ENCODE measurements at places on chromosomes 12 and 14. TPM values are rescaled to one million over a fixed set of nuclear protein-coding genes. Genes with fewer than 3 reads are reported as not detected.

DNA sequence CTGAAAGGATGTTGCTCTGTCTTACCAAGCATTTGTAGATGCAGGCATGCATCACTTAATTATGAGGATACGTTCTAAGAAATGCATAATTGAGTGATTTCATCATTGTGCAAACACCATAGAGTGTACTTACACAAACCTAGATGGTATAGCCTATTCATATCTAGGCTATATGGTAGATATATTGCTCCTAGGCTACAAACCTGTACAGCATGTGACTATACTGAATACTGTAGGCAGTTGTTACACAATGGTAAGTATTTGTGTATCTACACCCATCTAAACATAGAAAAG is 75.9 kb downstream of the IFT81 start:
- H3K27ac ChIP-seq: no peak overlapping the region
- H3K4me3 ChIP-seq: no peak overlapping the region
- peaks cover 47% of the 10 kb centered on the region for H3K4me1 ChIP-seq

GRCh38 chr12:67318786-67319185 is 49.6 kb downstream of the CAND1 start:
- H3K36me3 ChIP-seq: peaks cover 61% of the 10 kb centered on the region
- H3K4me3 ChIP-seq: no peak overlapping the region
- no peak for DNase-seq
- no peaks in the 10 kb centered on the region for H3K27me3 ChIP-seq
- H3K4me1 ChIP-seq: no peaks in the 10 kb centered on the region

DNA sequence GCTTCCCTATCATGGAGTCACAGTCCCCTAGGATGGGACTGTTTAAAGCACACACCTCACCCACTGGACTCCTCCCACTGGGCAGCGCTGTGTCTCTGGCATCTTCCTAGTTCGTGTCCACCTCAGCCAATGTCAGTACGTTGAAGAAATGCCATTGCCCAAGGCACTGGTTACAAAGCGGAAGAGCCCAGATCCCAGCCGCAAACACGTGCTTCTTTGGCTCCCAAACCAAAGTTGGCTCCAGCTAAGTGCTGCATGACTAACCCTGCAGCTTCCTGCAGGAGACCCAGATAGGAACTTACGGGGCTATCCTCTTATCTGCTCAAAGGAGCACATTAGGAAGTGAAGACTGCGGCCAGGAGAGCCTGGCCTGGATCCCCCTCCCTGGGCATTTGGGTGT is 9.3 kb downstream of the SYNE3 start:
- no peaks in the 10 kb centered on the region for H3K4me1 ChIP-seq
- H3K36me3 ChIP-seq: no peaks in the 10 kb centered on the region
- no peak for DNase-seq
- H3K27me3 ChIP-seq: peaks cover 6% of the 10 kb centered on the region
- H3K4me3 ChIP-seq: no peak overlapping the region

DNA sequence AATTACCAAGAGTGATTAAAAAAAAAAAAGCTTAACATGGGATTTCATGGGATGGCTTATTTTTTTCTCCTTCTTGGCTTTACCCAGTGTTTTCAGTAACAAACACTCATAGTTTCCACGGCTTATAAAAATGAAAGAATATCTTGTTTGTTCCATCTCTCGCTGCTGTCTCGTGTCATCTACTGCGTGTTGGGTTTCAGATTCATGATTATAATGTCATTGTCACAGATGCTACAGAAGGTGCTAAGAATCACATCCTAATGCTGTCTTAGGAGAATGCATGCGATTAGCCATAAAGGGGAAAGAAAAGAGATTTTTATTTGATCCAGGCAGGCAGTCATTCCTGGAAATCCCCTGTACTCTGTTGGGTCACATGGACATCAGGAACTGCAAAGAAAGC is 1267.6 kb upstream of the TMEM132C start:
- no peak overlapping the region for H3K27ac ChIP-seq
- no peaks in the 10 kb centered on the region for H3K36me3 ChIP-seq
- H3K4me3 ChIP-seq: no peak overlapping the region
- H3K4me1 ChIP-seq: peaks cover 36% of the 10 kb centered on the region
- no peak for DNase-seq

- no peaks in the 10 kb centered on the region for H3K36me3 ChIP-seq
- no peak for DNase-seq
- no peaks in the 10 kb centered on the region for H3K4me1 ChIP-seq
- no peak overlapping the region for H3K27ac ChIP-seq
These were observed 16.9 kb upstream of the SRP54 start for GRCh38 chr14:34965912-34966311.

Gene STAC3
- total RNA-seq: 3.8 TPM

- H3K36me3 ChIP-seq: no peaks in the 10 kb centered on the region
- no peak for DNase-seq
- H3K27me3 ChIP-seq: no peaks in the 10 kb centered on the region
- H3K27ac ChIP-seq: peak overlapping the region; percentile 73
- no peak overlapping the region for H3K4me3 ChIP-seq
These were observed 383.7 kb downstream of the EGLN3 start for GRCh38 chr14:33567023-33567728.

Measured in neural crest cell (in vitro differentiated cells).